CD4-positive, alpha-beta T cell treated with Interleukin-6 at 100 ng/mL for 8 hours (primary cell): ENCODE measurements at places on chromosomes 4 and X.
A peak's percentile ranks its signal among the peaks of the same experiment; 100 is the strongest.

DNA sequence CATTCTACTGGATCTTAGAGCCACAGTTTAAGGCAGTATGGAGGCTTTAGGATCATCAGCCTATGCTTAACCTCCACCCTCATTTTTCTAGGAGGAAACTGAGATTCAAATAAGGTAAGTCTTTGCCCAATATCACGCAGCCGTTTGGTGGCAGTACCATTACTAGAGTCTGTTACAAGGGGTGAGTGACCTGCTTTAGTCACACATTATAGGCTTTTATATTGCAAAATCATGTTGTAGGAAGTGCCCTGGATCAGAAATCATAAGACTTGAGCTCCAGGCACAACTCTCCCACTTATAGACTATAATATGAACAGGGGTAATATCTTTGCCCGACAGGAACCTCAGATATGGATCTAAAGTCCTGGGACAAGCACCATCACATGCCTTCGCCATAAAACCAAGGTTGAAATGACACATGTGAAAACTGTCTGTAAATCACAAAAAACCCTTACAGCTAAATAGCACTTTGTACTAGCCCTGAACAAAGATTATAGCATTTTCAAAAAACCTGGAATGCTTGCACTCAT is 19.2 kb downstream of the HPSE start:
- DNase-seq: no peak

DNA sequence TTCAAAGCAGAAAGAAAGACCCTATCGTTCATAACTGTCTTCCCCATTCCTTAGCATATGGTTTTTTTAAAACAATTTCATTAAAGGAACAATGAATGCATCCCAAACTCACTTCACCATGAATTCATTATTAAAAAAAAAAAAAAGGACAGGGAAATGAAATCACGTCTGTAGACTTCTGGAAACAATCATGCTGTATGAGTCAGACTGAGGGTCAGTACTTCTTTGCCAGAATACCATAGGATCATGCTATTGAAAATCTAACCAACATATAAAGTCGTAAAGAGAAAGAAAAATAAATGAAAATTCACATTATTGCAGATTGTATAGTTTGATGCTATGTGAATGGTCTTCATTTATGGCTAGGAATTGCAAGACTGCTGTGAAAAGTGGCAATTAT is 144.4 kb downstream of the PCDH18 start:
- DNase-seq: no peak

DNA sequence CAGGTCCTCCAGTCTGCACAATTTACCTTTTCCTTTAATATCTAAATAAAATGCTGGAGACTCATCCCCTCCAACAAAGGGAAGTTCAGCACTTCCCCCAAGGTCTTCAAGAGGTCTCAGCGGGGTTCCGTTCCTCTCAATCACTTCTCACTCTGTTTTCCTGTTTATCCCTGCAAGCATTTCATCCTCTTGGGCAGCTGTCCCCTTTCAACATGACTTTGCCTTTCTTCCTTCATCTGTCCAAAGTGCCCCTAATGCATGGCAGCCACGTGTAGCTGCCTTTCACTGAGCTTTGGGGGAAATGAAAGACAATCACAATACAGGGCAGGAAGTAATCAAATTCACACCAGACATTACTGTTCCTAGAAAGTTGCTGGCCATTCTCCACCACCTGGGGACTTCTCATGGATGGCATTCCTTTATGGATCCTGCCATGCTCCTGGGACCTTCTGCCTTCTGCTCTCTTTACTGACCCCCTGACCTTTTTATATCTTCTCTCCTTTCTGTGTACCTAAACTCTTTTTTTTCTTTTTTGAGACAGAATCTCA is 79.7 kb upstream of the USP9X start:
- DNase-seq: no peak

GRCh38 chrX:12278151-12278550 is 139.9 kb downstream of the FRMPD4 start:
- no peak for DNase-seq

DNA sequence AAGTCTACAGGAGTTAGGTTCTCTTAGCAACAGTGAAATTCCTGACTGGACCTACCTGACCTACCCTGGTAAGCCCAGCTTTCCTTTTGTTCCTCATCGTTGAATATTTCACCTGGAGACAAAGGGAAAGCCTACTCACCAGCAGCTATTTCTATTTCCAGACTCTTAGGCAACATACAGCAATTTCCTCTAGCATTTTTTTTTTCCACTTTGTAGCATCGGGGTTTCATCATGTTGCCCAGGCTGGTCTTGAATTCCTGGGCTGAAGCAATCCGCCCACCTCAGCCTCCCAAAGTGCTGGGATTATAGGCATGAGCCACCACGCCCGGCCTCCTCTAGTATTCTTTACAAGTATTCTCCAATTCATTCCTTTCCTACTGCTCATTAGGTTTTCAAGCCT is 6.8 kb upstream of the S100G start:
- DNase-seq: no peak

GRCh38 chr4:6565691-6566390 is 9.1 kb upstream of the MAN2B2 start:
- no peak for DNase-seq

DNA sequence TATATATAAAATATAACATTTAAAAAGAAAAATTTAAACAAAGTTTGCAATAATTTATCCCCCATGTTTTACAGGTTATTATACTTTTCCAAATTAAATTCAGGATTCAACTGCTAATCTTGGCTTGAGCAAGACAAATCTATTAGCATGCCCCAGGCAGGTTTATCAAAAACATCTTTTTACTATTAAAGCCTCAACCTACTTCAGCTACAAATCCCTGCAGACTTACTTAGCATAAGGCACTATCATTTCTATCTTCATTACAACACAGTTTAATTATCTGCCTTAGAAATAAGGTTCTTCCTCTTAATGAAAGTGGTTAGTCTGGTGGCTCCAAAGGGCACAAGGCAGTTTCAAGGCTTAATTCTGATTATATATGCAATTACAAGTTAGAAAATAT is 477.6 kb downstream of the PACRGL start:
- DNase-seq: no peak

DNA sequence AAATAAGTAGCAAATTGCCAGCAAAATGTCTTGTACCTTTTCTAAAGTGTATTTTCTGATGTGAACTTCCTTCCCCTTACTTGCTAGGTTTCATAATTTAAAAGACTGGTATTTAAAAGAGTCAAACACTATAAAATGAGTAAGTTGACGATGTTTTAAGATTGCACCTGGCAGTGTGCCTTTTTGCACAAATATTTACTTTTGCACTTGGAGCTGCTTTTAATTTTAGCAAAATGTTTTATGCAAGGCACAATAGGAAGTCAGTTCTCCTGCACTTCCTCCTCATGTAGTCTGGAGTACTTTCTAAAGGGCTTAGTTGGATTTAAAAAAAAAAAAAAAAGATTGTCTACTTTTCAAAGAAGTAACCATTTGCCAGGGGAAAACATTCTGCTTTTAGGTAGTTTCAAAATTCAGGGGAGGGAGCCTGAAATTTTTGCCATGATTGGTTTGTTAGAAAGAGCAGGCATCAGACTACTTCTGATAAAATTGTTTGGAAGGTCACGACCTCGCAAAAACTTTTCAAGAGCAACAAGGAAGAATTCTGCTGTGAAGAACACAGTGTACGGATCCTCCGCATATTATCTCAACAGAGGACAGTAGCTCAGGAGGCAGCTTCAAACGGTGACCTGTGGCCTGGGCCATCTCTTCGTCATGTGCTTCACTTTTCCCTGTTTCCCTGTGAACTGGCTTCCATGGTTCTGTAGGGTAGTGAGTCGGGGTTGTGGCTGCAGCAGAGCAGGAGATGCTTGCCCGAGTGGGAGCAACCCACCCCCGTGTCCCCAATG is 66.1 kb downstream of the CDS1 start:
- no peak for DNase-seq

DNA sequence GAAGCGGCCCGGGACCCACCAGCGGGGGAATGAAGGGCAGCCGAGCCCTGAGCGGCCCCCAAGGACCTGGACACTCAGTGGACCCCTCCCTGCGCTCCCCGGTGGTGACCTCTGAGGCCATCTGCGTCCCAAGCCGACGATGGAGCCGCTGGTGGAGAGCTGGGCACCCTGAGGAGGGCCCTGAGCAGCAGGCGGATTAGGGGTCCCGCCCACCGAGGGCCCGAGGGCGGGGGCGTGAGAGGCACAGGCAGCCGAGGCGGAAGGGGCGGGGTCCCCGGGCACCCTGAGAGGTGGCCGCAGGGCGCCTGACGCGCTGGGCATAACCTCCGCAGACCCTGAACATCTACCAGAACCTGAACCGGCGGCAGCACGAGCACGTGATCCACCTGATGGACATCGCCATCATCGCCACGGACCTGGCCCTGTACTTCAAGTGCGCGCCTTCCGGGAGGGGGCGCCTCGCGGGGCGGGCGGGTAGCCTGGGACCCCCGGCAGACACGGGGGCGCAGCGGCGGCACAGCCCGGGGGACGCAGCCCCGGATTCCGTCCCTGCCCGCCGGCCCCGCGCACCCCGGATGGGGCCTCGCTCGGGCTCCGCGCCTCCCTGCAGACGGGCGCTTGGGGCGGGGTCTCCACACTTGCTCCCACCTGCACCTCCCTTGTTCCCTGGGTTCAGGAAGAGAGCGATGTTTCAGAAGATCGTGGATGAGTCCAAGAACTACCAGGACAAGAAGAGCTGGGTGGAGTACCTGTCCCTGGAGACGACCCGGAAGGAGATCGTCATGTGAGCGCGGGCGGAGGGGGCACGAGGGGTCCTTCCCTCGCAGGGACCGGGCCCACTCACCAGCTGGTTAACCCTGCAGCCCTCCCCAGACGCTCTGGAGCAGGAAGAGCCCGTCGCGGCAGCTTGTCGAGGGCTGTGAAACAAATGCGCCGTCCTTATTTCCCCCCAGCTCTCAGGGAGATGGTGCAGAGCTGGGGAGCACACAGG is 10.3 kb downstream of the ATP5ME start:
- peak; percentile 76 for DNase-seq

GRCh38 chr4:81982846-81983540 is 390.8 kb downstream of the HNRNPD start:
- DNase-seq: no peak

- no peak for DNase-seq
Measured at GRCh38 chr4:1561286-1561990, 122.7 kb downstream of the FAM53A start.

DNA sequence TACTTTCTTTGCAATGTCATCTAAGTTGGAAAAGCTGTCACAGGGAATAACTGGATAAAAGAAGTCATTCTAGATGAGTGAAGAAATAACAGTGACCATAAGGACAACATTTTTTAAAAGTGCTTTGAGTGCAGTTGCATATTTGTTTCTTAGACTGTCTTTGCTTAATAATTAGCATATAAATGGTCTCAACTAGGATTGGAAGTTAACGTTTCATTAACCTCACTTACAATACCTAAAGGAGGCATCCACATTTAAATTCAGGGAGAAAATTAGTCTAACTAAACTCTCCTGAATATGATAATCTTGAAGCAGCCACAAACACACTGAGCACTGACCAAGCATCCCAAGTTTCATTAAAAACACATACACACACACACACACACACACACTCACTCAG is 780.7 kb downstream of the PCDH18 start:
- DNase-seq: no peak

- no peak for DNase-seq
Measured at GRCh38 chrX:24963823-24964222, 51.9 kb downstream of the ARX start.

- no peak for DNase-seq
Measured at GRCh38 chr4:168337550-168337940, 19.0 kb upstream of the DDX60 start.

- DNase-seq: no peak
Measured at GRCh38 chr4:150600812-150601445, 19.0 kb downstream of the MAB21L2 start.

- no peak for DNase-seq
Measured at GRCh38 chr4:82360298-82361177, 13.3 kb downstream of the HNRNPD start.

DNA sequence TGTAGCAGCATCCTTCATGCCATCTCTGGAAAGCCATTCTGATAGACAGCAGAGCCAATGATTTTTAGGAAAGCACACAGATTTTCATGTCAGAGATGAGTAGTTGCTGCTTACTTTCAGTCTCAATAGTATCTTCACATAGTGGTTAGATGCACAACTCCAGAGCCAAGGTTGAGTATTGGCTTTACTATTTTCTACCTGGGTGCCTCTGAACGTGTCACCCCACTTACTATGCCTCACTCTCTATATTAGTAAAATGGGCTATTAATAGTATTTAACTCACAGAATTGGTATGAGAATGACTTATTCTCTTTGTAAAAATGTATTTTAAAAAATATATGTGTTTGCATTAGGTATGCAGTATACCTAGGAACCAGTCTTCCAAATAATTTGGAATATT is 108.8 kb upstream of the STIM2 start:
- no peak for DNase-seq

GRCh38 chr4:2091990-2092668 is 33.0 kb downstream of the NAT8L start:
- DNase-seq: no peak

DNA sequence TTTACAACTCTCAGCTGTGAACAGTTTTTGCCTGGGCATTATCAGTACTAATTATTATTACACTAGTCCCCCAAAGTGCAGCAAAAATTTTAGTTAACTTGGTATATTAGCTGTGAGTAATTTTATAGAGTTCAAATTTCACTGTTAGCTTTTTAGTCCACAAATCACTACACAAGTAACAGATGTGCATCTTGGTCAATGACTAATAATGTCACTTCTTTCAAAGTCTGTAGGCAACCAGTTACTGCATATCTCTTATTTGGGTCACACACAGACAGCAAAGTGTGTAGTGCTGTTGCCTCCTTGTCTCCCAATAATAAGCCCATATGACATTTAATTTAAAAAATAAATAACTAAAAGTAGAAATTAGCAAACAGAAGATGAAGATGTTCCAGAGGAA is 159.9 kb downstream of the SCFD2 start:
- DNase-seq: no peak

GRCh38 chrX:63652086-63652765 is 132.8 kb downstream of the ARHGEF9 start:
- DNase-seq: no peak

DNA sequence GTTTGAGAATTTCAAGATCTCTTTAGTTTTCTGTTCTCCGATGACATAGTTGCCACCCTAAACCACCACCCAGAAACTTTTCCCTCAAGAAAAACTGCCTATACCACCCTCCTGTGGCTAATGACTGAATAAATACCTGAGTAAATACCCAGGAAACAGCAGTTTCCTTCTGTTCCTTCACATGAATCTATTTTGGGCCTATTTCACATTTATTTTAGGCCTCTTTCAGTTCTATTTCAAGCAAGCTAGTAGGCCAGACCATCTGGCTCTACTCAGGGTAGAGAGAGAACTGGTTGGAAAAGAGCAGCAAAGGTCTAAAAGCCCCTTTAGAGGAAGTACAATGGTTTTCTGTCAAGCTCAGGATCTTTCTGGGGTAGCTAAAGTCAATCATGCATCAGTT is 23.4 kb downstream of the ARHGEF9 start:
- DNase-seq: no peak

DNA sequence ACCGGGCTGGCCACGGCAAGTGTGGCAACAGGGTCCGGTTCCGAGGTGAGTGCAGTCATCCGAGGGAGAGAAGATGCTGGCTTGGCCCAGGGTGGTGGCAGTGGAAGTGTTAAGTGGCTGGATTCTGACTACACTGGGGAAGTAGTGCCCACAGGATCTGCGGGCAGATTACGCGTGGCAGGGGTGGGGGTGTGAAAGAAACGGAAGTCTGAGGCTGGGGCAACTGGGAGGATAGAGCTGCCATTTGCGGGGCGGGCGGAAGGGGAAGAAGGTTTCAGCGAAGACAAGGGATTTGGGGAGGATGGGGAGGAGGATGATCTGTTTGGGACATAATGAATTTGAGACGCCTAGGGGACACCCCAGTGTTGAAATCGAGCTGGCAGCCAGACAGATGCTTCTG is 5.3 kb downstream of the RS1 start:
- DNase-seq: no peak
